ENCODE measurements at places on chromosomes 3 and 15.

GRCh38 chr3:183513046-183513706 lies 42.3 kb downstream of the KLHL6 start:
- no peak for DNase-seq

DNA sequence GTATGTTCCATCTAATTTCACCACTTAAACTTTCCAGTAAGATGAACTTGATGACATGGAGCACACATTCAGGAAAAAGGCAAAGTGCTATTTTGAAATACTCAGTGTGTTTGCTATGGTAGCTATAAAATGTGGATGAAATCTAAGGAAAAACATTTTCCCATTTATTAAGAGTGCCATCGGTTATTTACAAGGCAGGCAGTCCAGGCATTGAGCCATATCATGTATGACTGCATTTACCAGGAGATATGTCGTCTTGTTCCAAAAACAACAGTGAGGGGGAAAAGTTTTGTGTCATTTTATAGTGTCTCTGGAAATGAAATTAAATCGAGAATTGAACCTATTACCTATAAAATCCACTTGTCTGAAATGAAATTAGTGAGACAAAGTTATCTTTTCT lies 13.7 kb downstream of the ANXA2 start:
- DNase-seq, result no peak

DNA sequence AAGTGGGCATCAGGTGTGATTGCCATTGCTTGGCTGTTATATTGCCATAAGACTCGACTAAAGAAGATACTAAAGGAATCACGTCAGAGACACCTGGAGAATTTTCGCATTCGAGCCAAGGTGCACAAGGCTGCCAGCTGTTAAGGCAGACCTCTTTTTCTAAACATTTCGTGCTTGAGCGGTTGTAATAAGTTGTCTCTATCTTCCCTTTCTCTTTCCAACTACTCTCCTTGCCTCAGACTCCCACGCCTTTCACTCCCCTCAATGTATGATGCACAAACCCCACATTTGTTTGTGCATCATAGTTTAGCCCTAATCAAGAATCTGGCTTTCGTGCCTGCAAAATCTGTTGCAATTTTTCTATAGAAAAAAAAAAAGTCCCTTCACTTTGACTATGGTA lies 118.0 kb downstream of the IQCH start:
- no peak for DNase-seq

DNA sequence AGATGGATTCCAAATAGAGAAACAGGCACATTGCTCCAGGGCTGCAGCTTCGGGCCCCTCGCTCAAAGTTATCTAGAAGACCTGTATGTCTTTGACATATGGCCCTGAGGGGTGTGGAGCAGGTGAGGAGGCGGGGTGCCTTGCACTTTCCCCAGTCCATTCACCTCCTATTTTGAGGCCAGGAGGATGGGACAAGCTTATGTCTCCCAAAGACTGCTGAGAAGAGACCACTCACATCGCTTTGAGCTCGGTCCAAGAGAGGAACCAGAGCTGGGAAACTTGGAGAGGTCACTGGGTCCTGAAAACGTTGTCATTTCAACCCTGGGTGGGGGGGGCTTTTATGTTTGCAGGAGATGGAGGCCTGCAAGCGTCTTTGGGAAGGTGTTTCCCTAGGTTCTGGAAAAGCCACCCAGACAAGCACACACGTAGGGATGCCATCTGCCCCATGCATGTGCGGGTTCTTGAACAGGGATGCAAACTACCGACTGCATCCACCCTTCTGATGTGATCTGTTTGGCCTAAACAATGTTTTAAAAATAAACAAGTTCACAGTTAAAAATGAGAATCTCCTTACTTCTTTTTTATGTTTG lies 33.7 kb upstream of the SYNM start:
- no peak for DNase-seq

GRCh38 chr3:100978011-100978659 lies 15.1 kb downstream of the ABI3BP start:
- no peak for DNase-seq

GRCh38 chr3:194732617-194733016 lies 46.9 kb downstream of the FAM43A start:
- DNase-seq, result no peak

GRCh38 chr3:31767920-31768319 lies 213.1 kb downstream of the OSBPL10 start:
- DNase-seq, result no peak

GRCh38 chr3:10757021-10757820 lies 58.8 kb upstream of the SLC6A11 start:
- DNase-seq, result no peak

GRCh38 chr3:135137296-135137695 lies 342.2 kb downstream of the EPHB1 start:
- no peak for DNase-seq

DNA sequence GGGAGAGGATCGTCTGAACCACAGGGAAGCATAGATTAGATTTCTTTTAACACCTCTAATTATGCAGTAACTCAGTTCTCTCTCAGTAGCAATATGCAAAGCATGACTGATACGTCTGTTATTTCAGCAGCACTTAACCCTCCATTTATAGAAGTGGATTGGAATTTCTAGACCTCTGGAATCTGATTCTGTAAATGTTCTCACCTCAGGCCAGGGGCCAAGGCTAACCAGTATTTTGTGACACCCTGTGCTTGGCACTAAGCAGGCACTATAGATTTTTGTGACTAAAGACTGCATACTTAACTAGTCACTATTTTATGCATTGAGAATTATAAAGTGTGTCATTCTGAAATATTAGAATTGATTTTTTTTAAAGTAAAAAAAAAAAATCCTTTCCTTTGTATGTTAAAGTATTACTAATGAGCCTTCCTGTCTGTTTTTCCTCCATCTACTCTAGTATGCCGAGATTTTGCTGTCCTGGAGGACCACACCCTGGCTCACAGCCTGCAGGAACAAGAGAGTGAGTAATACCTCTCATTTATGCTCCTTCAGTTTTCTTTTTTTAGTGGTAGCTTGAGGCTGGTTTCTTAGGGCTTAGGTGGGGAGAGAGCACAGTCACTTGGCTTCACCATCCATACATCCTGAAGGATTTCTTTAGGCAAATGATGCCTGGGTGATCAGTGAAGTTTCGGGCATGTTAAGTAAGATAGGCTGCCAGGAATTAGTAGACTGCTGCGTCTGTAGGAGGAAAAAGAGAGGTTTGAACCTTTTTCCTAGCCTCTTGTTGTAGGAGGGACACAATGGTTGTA lies 26.5 kb upstream of the UTS2B start:
- DNase-seq, result peak; percentile 89

DNA sequence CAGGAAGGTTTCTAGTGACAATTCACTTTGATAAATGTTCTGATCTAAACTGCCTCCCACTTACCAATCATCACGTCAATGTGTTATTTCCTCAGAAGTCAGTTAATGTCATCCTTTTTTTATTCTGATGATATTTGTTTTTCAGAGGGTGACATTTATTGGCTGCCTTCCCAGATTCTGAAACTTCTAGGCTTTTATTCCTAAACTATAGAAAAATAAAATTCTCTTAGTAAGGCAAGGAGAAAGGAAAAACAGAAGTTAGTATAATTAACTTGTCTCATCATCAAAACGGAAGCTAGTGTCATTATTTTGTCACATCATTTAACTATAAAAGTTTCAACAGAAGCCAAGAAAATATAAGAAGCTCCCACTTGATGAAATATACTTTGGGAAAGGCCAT lies 100.0 kb upstream of the C3orf80 start:
- DNase-seq, result no peak

- no peak for DNase-seq
These were observed 112.2 kb downstream of the FBLN2 start for GRCh38 chr3:13661121-13661520.

DNA sequence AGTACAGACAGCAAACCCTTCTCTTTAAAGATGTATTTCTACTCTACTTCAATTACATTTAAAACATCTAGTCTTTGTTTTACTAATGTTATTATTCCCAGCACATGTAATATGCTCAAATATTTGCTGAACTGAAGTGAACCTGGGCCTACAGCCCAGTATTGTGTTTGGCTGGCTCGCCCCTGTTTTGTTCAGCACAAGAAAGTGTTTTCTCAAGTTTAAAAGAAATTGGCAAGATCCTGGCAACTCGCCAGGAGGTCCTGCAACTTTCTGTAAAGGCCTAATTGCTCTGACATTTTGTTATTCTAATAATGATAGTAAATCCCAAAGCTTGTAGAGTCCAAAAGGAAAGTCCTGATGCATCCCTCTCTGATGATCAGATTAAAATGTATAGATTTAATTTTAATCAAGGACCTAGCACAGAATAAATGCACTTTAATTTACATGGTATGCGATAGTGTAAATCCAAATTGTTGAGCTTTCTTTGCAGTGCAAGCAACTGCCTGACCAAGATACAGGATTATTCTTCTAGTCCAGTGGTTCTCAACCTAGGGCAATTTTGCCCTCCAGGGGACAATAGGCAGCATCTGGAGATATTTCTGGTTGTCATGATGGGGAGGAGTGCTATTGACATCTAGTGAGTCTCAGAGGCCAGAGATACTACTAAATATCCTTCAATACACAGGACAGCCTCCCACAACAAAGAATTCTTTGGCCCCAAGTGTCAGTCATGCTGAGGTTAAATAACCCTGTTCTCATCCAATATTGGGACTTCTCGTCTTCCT lies 35.7 kb upstream of the TMOD3 start:
- no peak for DNase-seq

GRCh38 chr3:149442043-149442442 lies 32.5 kb upstream of the TM4SF4 start:
- DNase-seq, result no peak

DNA sequence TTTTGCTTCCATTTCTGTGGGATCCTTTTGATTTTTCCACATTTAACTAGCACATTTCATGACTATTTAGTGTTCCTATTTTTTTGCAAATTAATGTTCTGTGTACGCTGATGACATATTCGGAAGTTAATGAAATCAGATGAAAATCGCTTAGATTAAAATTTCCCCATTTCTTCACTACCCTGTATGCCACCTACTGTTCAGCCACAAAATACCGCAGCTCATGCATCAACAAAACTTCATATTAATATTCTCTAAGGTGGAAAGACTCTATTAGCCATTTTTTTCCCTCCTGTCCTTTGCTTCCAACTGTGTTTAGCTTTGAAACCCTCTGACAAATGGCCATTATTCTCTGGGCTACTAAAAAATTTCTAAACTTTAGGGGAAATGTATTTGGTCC lies 300.6 kb downstream of the MECOM start:
- DNase-seq, result no peak

DNA sequence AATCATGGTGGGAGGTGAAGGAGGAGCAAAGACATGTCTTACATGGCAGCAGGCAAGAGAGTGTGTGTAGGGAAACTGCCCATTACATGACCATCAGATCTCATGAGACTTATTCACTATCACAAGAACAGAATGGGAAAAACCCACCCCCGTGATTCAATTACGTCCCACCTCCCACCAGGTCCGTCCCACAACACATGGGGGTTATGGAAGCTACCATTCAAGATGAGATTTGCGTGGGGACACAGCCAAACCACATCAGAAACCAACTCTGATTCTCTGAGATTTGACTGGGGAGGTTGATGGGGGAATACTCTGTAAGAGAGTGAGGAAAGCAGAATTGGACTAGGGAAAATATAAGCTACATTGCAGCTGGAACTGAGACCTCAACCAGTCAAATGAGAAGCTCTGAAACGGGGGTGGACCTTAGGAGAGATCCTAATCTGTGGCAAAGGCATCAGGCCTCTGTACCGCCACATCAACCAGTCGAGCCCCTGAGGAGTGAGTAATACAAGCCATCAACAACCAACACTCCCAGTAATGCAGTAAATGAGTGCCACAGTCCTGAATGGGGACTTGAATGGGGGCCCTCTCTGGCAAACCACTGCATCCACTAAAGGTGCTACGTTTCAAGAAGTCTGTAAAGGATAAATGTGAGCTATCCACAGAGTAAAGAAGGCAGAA lies 207.9 kb upstream of the GADL1 start:
- DNase-seq, result no peak

GRCh38 chr15:83694015-83694414 lies 40.1 kb downstream of the ADAMTSL3 start:
- peak; percentile 14 for DNase-seq

DNA sequence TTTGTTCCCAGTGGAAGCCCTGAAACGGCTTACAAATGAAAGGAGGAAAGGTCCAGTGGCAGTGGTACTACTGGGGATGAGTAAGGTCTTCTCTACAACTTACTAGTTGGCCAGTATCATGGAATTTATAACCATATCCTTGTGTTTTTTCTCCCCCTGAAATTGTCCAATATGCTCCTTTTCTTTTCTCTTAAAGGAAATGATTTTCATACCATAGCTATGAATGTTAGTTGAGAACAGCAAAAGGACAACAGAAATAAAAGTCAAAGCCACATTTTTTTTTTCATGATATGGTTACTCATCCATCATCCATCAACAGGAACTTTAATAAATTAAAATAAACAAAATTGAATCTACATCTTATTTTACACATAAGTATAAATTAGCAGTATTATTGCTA lies 450.4 kb downstream of the MFSD1 start:
- DNase-seq, result no peak

GRCh38 chr3:81435050-81435449 lies 326.4 kb downstream of the GBE1 start:
- no peak for DNase-seq

GRCh38 chr3:39766433-39766832 lies 43.0 kb upstream of the MYRIP start:
- DNase-seq, result no peak

DNA sequence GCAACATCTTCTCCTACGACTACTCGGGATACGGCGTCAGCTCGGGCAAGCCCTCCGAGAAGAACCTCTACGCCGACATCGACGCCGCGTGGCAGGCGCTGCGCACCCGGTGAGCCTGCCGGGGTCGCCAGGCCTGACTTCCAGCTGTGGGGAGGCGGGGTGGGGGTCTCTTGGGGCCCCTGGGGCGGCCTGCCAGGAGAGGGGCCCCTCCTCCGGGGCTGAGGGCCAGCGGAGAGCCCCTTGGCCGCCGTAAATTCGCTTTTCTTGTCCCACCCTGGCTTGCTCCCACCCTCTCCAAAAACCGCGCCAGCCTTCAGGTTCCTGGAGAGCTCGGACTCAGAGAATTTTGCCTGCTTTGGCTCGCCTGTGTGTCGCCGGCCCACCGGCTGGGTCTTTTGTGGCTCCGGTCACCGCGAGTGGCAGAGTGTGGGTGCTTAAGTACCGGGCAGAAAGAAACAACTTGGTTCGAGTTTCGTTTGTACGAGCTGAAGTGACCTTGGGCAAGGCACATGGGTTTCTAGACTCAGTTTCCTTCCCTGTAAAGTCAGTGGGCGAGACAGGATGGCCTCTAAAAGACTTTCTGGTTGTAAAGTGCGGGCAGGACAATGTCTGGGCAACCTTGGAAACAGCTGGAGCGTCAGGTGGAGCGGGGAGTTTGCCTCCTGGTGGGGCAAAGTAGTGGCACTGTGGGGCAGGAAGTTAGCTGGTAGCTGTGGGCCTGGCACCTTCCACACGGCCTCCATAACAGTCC lies 976 bp downstream of the ABHD17C start:
- DNase-seq, result peak; percentile 18
